NCI-H524 treated with DMSO at 0.1 percent for 48 hours (cell line): ENCODE measurements at places on chromosomes 3 and 15.

GRCh38 chr15:29244544-29244943, 25.1 kb downstream of the NSMCE3 start:
- DNase-seq: no peak

- no peak for DNase-seq
Observed at GRCh38 chr15:65856821-65857455, 12.4 kb upstream of the RAB11A start.

- no peak for DNase-seq
Observed at GRCh38 chr3:115547207-115547606, 76.1 kb upstream of the GAP43 start.

GRCh38 chr15:48968066-48968465, 4.3 kb upstream of the SHC4 start:
- DNase-seq: no peak

DNA sequence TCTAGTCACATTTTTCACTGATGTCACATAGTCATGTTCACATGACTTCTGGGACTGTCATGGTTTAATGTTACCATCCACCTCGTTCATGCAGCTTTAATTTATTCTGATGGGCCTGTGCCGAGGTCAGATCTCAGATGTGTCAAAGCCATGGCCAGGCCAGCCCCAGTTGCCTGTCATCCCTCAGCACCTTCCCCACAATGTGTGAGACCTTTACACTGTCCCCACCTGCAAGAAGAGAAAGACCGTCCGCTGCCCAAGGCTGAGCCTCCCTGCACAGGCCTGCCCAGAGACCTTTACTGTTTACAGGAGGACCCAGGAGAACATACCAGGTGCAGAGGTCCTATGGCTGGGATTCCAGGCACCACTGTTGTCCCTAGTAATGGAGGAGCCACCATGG, 12.8 kb upstream of the KLF15 start:
- DNase-seq: no peak
